Aorta (tissue), 5 donors: ENCODE measurements at places on chromosomes 7 and 10. TPM values are rescaled to one million over a fixed set of nuclear protein-coding genes. Genes with fewer than 3 reads are reported as not detected.

GRCh38 chr10:86368987-86369386 lies 2.4 kb upstream of the GRID1 start:
- no peak overlapping the region for H3K27ac ChIP-seq
- peak; percentile 16 for DNase-seq
- no peaks in the 10 kb centered on the region for H3K36me3 ChIP-seq
- H3K4me1 ChIP-seq, result no peaks in the 10 kb centered on the region
- no peak overlapping the region for H3K4me3 ChIP-seq

- H3K36me3 ChIP-seq, result no peaks in the 10 kb centered on the region
- no peaks in the 10 kb centered on the region for H3K4me1 ChIP-seq
- no peak for DNase-seq
- H3K27ac ChIP-seq, result no peak overlapping the region
- H3K27me3 ChIP-seq, result no peaks in the 10 kb centered on the region
Observed at GRCh38 chr10:19098803-19099202, 50.2 kb downstream of the MALRD1 start.

INHBA gene
- total RNA-seq, result 73.3 TPM

PLPP4 gene
- not detected for total RNA-seq

- H3K4me3 ChIP-seq, result no peak overlapping the region
- H3K4me1 ChIP-seq, result peaks cover 6% of the 10 kb centered on the region
- H3K36me3 ChIP-seq, result no peaks in the 10 kb centered on the region
Observed at GRCh38 chr10:22649390-22649841, 65.0 kb downstream of the PIP4K2A start.

VAX1 gene
- not detected for total RNA-seq

DNA sequence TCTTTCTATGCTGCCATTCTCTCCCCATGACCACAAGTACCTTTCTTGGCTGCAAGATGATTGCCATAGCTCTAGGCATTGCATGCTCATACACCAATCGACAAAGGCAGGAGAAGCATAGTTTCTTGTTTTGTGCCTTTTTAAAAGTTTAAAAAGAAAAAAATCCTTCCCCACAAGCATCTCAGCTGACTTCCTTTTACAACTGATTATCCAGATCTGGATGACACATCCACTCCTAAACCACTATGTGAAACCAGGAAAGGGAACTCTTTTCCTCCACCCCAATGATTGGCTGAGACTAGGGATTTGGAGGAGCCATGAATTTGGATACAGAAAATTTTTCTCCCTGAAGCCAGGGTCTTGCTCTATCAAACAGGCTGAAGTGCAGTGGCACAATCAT lies 14.5 kb upstream of the LRRC4 start:
- DNase-seq, result no peak
- H3K36me3 ChIP-seq, result no peaks in the 10 kb centered on the region
- H3K27ac ChIP-seq, result no peak overlapping the region
- no peaks in the 10 kb centered on the region for H3K4me1 ChIP-seq

CDK1 gene
- 3.1 TPM for total RNA-seq

DNA sequence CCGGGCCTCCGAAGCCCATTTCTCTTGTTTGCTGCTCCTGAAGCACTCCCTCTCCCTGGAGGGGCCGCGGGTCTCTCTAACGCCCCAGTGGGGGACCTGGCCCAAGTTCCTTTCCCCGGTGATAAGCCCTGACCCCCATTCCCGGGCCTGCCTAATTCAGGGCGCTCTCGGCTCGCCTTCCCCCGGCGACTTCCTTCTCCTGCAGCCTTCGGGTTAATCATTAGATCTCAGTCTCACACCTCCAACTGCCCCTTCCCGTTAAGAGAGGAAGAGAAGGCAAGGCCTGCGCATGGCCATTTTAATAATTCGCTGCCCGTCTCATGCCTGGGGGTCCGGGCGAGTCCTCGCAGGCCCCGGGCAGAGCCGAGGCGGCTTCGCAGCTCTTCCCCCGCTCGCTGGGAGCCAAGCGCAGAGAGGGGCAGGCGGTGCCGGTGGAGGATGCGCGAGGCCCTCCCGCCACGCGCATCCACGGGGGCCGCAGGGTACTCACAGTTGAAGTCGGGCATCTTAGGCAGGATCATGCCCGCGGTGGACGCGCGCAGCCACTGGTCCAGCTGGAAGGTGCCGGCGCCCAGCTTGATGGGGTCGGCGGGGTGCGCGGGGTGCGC lies 1.2 kb downstream of the MNX1 start:
- peaks cover 2% of the 10 kb centered on the region for H3K27me3 ChIP-seq
- no peak overlapping the region for H3K4me3 ChIP-seq
- DNase-seq, result no peak
- H3K36me3 ChIP-seq, result no peaks in the 10 kb centered on the region

EMX2 gene
- total RNA-seq, result 1.6 TPM

CTAGE8 gene
- total RNA-seq, result 1.2 TPM

GRCh38 chr10:19200211-19200610 lies 151.6 kb downstream of the MALRD1 start:
- no peak for DNase-seq
- H3K36me3 ChIP-seq, result no peaks in the 10 kb centered on the region
- no peaks in the 10 kb centered on the region for H3K27me3 ChIP-seq
- H3K4me1 ChIP-seq, result no peaks in the 10 kb centered on the region

ADAM22 gene
- total RNA-seq, result 6.0 TPM

RPEL1 gene
- total RNA-seq, result not detected

- H3K27ac ChIP-seq, result no peak overlapping the region
- no peaks in the 10 kb centered on the region for H3K36me3 ChIP-seq
- H3K4me1 ChIP-seq, result no peaks in the 10 kb centered on the region
- no peak overlapping the region for H3K4me3 ChIP-seq
Observed at GRCh38 chr7:44193011-44193802, 4.0 kb upstream of the GCK start.

FGFBP3 gene
- total RNA-seq, result 1.7 TPM

GRCh38 chr10:119253433-119254174 lies 46.2 kb downstream of the GRK5 start:
- H3K36me3 ChIP-seq, result no peaks in the 10 kb centered on the region
- no peak overlapping the region for H3K4me3 ChIP-seq
- DNase-seq, result peak; percentile 85
- peak overlapping the region; percentile 57 for H3K27ac ChIP-seq

LRIT1 gene
- total RNA-seq, result not detected

- no peak overlapping the region for H3K4me3 ChIP-seq
- no peaks in the 10 kb centered on the region for H3K27me3 ChIP-seq
- H3K27ac ChIP-seq, result no peak overlapping the region
Observed at GRCh38 chr10:62582101-62582705, 208.0 kb downstream of the ZNF365 start.

GRCh38 chr7:90999989-91000979 lies 263.9 kb upstream of the FZD1 start:
- no peaks in the 10 kb centered on the region for H3K36me3 ChIP-seq
- DNase-seq, result no peak
- no peaks in the 10 kb centered on the region for H3K27me3 ChIP-seq
- H3K27ac ChIP-seq, result no peak overlapping the region
- H3K4me1 ChIP-seq, result no peaks in the 10 kb centered on the region

DNA sequence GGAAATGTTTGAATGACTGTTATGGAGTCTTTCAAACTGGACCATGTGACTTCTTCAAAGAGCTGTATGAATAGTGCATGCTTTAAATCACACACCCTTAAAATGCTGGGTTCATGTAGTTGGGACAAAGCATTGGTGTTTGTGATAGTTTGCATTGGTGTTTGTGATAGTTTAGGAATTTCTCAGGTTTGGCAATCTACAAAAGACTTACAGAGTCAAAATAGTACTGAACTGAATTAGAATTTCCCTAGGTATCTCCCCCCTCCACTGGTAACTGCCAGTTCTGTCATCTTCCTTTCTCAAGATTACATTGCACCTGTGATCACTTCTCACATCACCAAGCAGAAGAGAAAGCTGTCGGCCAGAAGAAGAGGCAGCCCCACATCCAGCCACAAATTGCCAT lies 261.1 kb downstream of the GATA3 start:
- H3K4me1 ChIP-seq, result no peaks in the 10 kb centered on the region
- H3K27me3 ChIP-seq, result no peaks in the 10 kb centered on the region
- no peak overlapping the region for H3K4me3 ChIP-seq
- no peaks in the 10 kb centered on the region for H3K36me3 ChIP-seq

DNA sequence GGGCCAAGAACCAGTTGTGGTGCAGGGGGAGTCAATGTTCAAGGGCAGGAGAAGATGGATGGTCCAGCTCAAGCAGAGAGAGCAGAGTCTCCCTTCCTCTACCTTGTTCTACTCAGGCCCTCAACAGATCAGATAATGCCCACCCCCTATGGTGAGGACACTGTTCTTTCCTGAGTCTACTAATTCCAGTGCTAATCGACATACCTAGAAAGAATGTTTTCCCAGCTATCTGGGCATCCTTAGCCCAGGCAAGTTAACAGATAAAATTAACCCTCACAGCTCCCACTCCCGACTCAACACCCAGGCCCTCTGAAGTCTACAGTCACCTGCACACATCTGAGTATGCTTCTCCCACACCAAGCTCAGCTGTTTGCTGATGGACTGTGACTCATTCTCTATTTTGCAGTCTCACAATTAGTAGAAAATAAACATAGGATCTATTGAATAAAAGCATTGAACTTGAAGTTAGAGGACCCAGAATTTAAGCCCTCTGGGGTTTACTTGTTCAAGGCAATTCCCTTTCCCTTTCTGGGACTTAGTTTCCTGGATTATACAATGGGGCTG lies 17.1 kb downstream of the COL13A1 start:
- H3K27me3 ChIP-seq, result no peaks in the 10 kb centered on the region
- no peak overlapping the region for H3K27ac ChIP-seq
- DNase-seq, result no peak
- H3K36me3 ChIP-seq, result no peaks in the 10 kb centered on the region
- H3K4me1 ChIP-seq, result no peaks in the 10 kb centered on the region
- no peak overlapping the region for H3K4me3 ChIP-seq

DNA sequence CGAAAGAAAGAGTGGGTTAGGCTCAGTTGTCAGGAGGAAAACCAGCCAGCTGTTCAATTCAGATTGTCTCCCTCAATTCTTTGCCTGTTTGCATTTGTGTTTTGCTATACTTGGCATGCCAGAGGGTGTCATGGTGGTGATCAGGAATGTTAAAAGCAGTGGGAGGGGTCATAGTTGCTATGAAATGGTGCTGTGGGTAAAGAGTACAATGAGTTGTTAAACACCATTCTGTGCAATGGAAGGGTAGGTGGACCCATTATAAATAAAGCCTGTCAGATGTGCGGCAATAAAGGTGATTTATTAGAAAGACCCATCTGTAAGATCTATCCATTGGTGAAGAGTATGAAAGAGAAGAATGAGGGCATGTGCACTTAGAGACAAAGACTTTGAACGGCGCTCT lies 82.2 kb downstream of the MRPL32 start:
- H3K36me3 ChIP-seq, result no peaks in the 10 kb centered on the region
- no peak overlapping the region for H3K27ac ChIP-seq
- H3K4me1 ChIP-seq, result no peaks in the 10 kb centered on the region
- H3K4me3 ChIP-seq, result no peak overlapping the region
- no peaks in the 10 kb centered on the region for H3K27me3 ChIP-seq

DNA sequence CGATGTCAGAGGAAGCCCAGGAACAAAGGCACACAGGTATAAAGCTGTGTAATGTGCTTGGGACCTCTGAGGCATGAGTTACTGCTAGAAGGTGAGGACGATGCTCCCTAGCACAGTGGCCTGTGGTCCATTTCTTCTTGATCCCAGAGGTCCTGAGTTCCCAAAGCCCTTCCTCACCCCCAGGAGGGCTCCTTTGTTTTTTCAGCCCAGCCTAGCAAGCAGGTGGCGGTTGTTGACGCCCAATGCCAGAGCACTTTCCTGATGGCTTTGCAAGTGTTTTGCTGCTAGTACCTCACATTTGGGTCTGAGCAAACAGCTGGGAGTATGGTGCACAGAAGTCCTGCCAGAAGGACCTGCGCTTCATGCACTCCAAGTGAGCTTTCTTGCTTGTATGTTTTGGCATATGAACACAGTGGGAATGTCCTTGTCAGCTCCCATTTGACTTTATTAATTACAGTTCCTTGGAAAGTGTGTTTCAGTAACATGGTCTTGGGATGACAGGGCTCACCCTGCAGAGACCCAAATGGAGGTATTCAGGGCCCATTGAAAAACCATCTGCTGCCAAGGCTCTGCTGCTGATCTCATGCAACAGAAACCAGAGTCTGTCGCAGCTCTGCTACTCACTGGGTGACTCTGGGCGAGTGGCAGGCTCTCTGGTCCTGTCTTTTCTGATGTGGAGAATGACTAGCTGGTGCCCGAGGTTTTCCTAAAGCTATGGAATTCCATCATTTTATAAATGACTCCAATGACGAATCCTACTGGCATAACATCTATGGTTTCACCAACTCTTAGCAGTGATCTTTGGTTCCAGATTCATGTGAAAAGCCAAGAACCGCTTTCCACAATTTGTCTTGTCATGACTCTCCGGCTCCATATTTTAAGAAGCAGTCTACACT lies 134.9 kb downstream of the ARID5B start:
- H3K4me1 ChIP-seq, result peaks cover 5% of the 10 kb centered on the region
- DNase-seq, result no peak
- no peaks in the 10 kb centered on the region for H3K27me3 ChIP-seq

DNA sequence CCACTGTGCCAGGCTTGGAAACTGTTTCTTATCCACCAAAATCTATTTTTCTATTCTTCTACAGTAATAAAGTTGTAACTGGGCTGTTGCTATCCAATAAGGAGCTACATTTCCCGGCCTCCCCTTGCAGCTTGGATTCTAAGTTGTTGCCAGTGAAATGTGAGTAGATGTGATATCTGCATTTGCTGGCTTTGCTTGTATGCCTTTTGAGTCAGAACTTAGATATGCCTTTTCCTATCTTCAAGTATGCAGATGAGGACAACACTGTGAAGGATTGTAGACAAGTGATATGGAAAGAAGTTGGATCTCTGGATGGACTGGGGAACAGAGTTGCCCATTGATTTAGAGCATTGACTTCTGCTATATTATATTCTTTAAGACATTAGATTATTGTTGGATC lies 236.9 kb downstream of the REEP3 start:
- peaks cover 1% of the 10 kb centered on the region for H3K4me1 ChIP-seq
- H3K36me3 ChIP-seq, result no peaks in the 10 kb centered on the region
- no peak for DNase-seq
- H3K27ac ChIP-seq, result no peak overlapping the region

DNA sequence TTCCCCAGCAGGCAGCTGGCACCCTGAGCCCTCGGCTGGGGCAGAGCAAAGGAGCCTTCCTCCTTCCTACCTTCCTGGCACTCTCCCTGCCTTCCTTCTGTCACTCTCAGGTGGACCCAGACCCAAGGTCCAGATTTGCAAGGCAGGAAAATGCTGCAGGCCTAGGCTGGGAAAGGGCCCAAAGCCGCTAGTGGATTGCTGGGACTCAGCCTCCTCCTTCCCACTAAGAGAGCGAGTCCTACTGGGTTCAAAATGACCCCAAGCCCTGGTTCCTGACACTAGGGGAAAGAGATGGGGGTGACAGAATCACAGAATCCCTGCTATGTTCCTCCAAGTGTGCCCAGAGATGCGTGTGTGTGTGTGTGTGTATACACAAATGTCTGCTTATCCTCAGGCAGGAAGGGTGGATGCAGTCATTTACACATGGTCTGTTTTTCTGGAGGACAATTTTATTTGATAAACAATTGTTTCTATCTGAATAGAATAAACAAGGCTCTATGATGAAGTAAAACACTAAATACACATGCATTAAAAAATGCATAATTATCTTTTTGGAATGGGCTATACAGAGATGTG lies 1.3 kb upstream of the PLAU start:
- H3K27ac ChIP-seq, result no peak overlapping the region
- DNase-seq, result no peak
- H3K4me3 ChIP-seq, result no peak overlapping the region
- H3K4me1 ChIP-seq, result no peaks in the 10 kb centered on the region
